ENCODE measurements at places on chromosomes 4 and X.

DNA sequence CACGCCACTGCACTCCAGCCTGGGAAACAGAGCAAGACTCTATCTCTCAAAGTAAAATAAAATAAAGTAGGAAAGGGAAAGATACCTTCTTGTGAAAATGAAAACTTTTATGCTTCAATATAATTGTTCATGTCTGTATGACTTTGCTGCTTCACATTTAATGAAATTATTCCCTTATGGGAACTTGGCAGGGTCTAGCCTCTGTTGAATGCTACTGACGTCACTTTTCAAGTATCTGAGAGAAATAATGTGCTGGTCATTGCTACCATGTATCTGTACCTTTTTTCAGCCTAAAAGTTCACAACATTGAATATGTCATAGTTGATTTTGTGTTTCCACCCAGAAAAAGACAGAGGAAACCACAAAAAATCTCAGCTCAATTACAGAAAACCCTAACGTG lies 65.2 kb downstream of the PRDM5 start:
- DNase-seq, result no peak

GRCh38 chrX:78653118-78653822 lies 5.9 kb downstream of the RTL3 start:
- peak; percentile 74 for DNase-seq

- DNase-seq, result no peak
Measured at GRCh38 chrX:150736475-150736874, 43.3 kb downstream of the MTMR1 start.

DNA sequence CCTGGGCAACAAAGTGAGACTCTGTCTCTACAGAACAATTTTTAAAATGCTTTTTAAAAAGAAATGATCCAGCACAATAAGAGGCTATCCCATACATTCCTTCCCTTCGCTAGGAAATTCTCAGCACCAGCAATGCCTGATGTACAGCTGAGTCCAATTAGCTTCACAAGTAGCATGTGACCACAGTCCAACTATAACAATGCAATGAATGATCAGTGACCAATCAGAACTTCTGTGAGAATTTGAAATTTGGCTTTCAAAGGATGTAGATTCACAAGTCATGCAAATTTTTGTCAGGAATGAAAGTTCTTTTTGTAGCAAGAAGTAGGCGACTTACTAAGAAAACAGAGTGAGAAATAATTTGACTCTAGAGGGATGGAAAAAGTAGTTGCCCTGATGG lies 278.5 kb upstream of the UGT8 start:
- DNase-seq, result no peak

- DNase-seq, result no peak
Measured at GRCh38 chrX:24728530-24728929, 34.8 kb downstream of the POLA1 start.

DNA sequence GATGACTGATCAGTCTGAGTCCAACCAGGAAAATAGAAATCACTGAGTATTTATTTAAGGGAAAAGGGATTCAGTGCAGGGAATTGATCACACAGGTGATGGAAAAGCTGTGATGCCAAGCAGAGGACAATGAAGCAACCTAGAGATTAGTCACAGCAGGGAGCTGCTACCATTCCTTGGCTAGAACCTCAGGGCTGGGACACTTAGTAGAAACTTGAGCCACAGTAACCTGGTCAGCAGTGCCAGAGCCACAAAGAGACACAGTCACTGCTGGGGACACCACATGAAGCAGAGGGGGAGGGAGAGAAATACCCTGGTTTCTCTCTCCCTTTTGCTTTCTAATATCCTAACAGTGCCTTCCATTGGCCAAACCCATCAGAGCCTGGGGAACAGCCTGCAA lies 38.7 kb downstream of the RTL9 start:
- no peak for DNase-seq

- DNase-seq, result no peak
Measured at GRCh38 chr4:24160358-24160757, 270.5 kb upstream of the PPARGC1A start.

DNA sequence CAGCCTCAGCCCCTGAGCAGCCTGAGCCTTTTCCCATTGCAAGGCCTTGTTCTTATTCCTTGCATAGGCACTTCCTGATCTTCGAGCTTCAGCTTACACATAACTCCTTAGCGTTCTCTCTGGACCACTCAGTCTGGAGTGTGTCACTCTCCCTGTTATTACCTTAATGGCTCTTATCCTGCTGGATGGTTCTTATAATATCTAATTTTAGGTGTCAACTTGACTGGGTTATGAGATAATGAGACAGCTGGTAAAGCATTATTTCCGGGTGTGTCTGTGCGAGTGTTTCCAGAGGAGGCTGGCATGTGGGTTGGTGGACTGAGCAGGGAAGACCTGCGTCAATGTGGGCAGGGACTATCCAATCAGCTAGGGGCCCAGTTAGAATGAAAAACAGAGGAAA lies 75.7 kb downstream of the HAUS3 start:
- no peak for DNase-seq

- no peak for DNase-seq
Measured at GRCh38 chr4:4564522-4564921, 22.7 kb upstream of the STX18 start.

DNA sequence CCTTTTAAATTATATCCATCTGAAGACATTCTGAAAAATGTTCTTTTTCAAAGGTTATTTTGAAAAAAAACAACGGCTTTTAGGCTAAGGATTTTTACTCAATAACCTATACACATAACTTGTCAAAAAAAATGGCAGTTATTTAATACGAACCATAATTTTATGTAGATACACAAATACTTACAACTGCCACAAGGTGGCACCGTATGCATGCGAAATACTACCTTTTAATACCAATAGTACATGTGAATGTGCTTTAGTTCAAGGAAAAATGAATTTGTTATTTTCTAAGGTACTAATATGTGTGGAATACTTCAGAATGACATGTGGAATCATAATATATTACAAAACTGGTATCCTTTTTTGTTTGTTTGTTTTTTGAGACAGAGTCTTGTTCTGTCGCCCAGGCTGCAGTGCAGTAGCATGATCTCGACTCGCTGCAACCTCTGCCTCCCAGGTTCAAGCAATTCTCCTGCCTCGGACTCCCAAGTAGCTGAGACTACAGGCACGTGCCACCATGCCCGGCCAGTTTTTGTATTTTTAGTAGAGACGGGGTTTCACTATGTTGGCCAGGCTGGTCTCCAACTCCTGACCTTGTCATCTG lies 4.6 kb upstream of the MAD2L1 start:
- peak; percentile 70 for DNase-seq

DNA sequence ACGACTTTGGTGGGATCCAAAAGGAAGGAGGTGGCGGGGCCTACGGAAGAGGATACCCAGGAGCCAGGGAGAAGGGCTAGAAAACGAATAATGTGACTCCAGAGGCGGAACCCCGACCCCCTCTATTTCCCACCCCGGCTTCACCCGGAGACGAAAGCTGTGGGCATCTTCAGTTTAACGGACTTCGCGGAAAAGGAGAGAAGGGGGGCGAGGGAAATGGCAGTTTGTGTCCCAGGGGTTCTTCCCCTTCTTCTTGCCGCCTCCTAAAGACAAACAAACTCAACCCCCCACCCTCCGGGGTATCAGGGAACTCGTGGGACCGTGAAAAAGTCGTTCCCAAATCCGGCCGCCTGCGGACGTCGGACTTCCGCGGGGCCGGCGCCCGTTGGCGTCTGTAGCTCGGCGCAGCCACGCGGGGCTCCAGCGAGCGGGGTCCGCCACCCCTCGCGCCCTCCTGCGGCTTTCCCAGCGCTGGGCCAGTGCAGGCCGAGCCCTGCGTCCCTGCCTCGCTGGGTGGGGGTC lies 3.6 kb upstream of the LEF1 start:
- DNase-seq, result no peak

GRCh38 chrX:154739952-154740465 lies 10.9 kb downstream of the GAB3 start:
- DNase-seq, result peak; percentile 26

DNA sequence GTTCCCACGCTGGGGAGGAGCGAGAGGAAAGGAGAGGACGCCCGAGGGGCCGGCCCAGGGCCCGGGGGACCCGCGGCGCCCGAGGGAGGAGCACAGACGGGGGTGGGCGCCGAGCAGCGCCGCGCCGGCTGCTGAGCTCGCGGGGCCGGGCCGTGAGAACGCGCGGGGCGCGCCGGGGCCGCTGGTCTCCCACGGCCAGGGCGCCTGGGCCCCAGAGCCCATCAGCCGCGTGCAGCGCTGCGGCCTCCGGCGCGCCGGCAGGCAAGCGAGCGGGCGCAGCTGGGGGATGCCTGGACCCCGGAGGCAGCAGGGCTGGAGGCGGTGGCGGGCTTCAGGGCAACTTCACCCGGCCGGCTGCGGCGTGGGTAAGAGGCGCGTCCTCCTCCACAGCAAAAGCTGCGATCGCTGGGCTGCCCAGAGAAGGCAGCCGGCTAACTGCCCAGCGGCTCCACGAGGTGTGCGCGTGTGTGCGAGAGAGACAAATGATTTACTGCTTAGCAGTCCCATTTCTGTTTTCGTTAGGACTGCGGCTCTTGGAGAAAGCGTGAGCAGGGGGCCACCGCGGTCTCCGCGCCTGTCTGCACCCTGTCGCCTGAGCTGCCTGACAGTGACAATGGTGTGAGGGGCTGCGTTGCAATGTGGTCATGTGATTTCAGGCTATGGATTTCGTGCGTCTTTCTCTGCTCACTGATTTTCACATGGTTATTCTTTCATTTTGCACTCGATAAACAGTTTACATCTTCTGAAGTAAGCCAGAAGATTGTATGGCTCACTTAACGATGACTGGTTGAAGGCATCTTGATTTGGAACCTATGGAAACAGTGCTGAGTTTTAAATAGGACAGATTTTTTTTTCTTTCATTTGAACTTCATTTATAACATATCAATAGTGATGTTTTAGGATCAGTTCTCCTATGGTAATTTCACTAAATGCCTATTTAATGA lies 1.2 kb downstream of the GUCY1A1 start:
- no peak for DNase-seq

DNA sequence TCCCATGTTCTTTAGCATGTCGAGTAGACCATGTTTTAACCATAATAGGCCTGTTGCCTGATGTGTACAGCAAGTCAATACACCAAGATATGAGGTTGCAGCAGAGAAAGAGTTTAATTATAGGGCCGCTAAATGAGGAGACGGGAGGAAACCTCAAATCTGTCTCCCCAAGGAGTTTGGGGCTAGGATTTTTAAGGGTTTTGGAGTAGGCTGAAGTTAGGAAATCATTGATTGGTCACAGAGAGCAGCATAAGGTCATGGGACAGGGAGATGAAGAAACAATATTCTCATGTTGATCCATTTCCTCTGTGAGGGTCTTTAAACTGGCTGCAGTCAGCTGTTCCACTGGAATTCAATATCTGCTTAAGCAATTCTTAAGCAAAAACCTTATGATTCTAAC lies 160.2 kb upstream of the GALNT7 start:
- no peak for DNase-seq

DNA sequence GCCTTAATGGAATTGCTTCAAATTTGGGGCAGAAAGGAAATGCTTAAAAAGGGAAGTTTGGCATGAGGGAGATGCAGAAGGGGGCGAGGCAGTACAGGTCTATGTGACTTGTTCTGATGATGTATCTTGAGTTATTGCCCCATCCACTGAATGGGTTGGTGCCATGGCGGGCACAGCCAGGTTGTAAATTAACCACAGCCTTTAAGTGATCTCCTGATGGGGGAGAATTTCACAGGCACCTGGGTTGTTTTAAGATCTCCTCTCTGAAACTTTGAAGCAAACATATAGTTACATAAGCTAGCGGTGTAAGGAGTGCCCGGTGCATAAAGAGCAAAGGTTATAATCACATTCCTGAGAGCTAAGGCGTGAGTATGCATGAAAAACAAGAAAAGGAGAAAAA lies 37.0 kb downstream of the NPY5R start:
- DNase-seq, result no peak

- no peak for DNase-seq
Measured at GRCh38 chr4:113434247-113434587, 327.3 kb downstream of the CAMK2D start.

- peak; percentile 38 for DNase-seq
Measured at GRCh38 chrX:110086916-110087484, 84.1 kb downstream of the TMEM164 start.

DNA sequence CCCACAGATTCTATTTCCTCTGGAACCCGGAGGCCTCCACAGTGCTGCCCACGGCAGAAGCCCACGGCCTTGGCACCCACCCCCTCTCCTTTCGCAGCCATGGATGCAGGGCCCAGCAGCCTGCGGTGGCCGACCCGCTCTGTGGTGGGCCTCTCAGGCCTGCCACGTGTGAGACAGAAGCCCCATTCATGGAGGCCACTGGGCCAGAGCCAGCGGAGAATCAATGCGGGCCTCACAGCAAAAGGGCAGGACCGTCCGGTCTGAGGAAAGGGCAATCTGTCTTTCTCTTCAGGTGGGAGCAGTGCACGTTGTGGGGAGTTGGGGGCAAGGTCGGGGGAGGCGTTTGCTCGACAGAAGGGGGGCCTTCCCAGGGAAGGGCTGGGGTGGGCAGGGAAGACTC lies 8.4 kb upstream of the HAUS7 start:
- DNase-seq, result no peak

DNA sequence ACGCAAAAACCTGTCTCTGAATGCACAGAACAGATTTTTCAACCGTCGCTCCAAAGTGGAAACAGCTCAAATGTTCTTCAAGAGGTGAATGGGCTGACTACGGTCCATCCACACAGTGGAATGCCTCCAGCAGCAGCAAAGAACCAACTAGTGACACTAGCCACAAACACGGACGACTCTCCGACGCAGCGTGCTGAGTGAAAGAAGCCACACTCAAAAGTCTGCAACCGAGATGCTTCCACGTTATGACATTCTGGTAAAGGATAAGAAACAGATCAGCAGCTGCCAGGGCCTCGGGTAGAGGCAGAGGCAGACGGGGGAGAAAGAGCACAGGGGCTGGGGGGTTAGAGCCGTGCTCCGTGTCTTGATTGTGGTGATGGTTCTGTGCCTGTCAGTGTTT lies 125.2 kb downstream of the AFAP1 start:
- DNase-seq, result no peak

DNA sequence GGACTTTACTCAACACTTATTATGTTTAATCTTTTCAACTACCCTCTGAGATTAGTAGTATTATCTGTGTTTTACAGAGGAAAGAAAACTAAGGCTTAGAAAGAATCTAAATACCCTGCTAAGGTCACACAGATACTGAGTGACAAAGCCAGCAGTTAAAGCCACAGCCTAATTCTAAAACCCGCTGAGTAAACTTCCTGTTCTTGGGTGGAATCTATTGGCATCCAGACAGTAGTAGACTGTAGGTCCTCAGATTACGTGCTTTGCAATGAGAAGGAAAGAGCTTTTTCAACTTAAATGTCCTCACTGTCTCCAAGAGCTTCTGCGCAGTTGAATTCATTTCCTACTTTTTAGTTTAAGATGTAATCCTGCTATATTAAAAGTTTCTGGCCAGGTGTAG lies 126.0 kb downstream of the TENM3 start:
- DNase-seq, result no peak

DNA sequence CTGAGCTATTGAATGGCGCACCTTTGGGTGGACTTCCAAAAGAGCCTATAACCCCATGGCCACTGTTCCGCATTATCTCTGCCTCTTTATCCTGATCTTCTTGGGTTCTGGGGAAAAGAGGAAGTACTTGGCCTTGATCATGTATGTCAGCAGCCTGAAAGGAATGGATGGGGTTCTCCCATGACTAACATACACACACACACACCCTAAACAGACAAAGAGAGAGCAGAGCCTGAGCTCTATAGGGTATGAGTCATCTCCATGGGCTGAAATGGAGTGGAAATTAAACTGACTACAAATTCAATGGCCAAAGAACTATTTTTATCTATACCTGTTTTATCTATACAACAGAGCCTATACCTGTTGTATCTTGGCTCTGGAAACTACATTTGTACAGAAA lies 141.5 kb upstream of the MTMR8 start:
- no peak for DNase-seq

- DNase-seq, result no peak
Measured at GRCh38 chr4:113169368-113169767, 119.9 kb downstream of the ANK2 start.
